Stimulated activated CD4-positive, alpha-beta T cell treated with anti-CD3 and anti-CD28 coated beads, Interleukin-4, amount 100 ng/mL, for 48 hours (primary cell): ENCODE measurements at places on chromosomes 5 and 9.

DNA sequence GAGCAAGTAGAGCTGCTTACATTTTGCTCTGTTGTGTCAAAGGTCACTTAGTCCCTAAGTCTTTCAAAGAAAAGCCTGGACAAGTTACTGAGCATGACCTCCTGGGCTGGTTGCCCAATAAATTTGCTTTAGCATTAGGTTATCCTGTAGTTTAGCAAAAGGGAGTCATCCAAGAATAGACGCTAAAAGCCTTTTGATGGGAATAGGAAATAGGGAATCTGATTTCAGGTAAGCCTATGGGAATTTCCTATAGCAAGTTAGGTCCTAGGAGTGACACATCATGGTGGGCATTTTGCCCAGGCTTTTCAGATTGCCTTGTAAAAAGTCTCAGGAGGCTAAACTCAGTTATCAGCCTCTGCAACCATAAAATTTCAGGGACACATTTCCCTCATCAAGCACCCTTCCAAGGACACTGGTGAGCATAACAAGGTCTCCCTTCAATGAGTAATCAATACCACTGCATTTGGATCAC, 67.6 kb upstream of the RANBP3L start:
- DNase-seq = no peak

GRCh38 chr5:37005946-37006540, 129.5 kb downstream of the NIPBL start:
- no peak for DNase-seq

DNA sequence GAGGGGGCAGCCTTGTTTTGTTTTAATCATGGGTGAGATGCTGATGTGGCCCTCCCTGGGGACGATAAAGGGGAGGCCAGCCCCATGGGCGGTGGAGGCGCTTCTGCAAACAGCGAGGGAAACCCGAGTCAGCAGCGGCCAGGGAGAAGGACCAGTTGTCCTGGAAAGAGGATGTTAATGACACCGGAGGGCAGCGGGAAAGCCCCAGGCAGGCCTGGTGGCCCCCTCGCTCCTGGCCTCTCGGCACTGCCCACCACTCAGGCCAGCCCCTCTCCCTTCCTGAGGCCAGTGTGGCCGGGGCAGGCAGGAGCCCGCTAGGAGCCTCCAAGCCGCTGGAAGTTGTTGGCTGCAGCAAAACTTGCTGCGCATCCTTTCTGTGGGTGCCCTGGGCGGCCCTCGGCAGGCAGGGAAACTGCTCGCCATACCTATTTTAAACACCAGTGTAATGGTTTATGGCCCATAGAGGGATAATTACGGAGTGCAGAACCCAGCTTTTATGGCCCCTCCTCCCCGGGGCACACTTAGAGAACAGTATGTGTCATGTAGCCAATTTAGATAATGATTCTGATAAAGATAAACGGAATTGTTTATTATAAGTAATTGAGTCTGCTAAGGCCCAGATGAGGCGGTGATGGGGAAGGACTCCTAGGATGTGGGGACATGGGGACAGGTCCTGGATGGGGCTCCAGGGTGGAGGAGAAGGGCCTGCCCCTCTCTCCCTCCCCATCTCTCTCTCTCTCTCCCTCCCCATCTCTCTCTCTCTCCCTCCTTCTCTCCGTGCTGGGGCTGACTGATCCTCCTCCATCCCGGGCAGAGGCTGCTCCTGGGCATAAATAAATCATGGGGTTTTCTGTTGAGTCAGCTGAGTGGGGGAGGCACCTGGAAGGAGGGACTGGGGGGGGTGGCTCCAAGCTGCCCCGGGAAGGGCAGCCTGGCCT, 36.9 kb downstream of the LMX1B start:
- DNase-seq = no peak

DNA sequence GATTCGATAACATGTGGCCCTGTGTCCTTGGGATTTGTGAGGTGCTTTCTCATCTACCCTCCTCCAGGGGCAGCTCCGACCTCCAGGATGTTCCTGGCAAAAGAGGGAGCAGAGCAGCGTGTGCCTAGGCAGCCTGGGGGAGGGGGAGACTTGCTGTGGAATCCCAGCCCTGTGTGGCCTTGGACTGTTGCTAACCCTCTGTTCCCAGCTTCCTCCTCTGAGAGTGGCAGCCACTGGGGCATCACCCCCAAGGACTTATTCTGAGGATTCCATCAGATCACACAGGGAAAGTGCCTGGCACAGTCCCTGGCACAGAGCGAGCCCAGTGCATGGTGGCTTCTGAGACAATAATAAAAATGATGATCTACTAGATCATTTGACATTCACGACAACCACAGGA, 265.1 kb upstream of the MVB12B start:
- no peak for DNase-seq

GRCh38 chr5:10858945-10859344, 97.9 kb upstream of the DAP start:
- DNase-seq = no peak

DNA sequence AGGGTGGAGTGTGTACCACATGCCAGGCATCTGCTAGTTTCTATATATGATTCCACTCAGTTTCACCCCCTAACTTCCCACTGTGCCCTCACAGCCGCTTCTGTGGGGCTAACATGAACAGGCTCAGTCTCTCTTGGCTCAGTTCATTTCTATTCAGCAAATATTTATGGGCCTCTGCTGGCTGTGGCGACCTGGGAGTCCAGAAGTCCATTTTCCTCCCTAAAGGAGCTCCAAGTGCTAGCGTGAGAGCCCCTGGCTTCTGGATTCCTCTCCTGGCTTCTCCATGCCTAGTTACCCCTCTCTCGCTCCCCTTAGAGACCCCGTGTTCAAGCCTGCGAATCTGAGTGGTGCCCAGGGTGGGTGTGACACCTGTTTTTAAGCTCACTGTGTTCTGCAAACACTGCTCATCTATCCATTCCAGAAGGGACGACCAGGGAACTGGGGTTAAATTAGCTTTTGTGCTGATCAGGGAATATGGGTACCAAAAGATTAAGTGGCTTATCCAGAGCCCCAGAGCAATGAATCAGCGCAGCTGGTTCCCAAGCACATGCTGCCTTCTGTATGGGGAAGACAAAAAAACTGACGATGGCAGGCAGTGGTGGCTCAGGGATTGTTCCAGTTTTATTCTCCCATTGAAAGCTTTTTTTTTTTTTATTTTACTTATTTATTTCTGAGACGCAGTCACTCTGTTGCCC, 57.6 kb downstream of the HMCN2 start:
- DNase-seq = no peak

DNA sequence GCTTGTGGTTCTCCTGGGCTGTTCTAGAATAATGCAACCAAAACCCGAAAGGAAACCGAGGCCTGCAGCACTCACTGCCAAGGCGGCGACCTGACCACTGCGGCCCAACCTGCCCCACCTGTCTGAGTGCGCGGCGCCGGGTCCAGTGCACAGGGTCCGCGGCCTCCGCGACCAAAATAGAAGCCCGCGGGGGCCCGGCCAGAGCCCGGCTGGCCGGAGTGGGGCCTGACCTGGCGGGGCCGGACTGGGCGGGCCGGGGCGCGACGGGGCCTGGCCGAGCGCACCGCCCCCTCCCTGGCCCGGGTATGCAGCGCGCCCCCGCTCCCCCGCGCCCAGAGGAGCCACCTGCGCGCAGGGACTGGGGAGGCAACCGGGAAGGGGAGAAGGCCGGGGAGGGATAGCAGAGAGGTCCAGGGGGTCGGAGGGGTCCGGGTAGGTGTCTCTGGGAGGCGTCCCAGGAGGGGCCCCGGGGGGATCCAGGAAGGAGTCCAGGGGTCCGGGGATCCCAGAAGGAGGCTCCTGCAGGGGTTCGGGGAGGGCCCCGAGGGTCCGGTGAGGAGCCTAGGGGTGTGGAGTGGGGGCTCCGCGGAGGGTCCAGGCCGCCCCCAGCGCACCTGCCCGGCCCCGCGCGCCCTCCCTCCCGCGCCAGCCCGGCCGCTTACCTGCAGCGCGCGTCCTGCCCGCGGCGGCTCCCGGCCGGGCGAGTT, 503 bp downstream of the SEMA4D start:
- DNase-seq = no peak

DNA sequence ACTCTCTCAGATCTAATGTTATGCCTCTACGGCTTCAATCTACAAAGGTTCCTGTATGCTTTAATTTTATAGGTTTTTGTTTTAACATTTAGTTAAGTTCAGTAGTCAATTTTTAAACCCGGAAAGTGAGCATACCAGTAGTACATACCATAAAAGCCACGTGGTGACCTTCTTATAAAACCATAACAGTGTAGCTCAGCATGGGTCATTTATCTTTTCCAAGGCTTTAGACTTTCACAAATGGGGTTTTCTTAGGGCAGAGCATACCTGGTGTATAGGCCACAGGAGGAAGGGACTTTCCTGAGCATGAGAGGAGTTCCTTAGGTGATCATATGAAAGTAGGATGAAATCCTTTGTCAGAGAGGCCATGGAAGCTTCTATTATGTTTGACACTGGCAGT, 23.2 kb downstream of the ECM2 start:
- no peak for DNase-seq

- DNase-seq = no peak
Measured at GRCh38 chr5:175738126-175738525, 80.3 kb downstream of the HRH2 start.

GRCh38 chr5:6837519-6838110, 124.4 kb downstream of the TENT4A start:
- peak; percentile 34 for DNase-seq

GRCh38 chr5:110002652-110003051, 312.9 kb downstream of the MAN2A1 start:
- no peak for DNase-seq

- no peak for DNase-seq
Measured at GRCh38 chr5:152437866-152438265, 32.8 kb upstream of the NMUR2 start.

DNA sequence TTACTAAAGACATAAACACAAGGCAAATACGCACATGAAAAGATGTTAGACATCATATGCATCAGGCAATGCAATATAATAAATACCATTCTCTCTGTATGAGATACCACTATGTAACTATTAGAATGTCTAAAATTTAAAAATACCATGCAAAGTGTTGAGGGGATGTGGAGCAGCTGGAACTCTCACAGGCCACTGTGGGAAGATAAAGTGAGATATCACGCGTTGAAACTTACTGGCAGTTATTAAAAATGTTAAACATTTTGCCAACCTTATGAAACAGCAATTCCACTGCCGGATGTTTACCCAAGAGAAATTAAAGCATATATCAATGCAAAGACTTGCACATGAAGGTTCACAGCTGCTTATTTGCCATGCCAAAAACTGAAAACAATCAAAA, 556.7 kb downstream of the LRRC70 start:
- no peak for DNase-seq

GRCh38 chr5:133439859-133440258, 172.5 kb downstream of the FSTL4 start:
- DNase-seq = no peak

DNA sequence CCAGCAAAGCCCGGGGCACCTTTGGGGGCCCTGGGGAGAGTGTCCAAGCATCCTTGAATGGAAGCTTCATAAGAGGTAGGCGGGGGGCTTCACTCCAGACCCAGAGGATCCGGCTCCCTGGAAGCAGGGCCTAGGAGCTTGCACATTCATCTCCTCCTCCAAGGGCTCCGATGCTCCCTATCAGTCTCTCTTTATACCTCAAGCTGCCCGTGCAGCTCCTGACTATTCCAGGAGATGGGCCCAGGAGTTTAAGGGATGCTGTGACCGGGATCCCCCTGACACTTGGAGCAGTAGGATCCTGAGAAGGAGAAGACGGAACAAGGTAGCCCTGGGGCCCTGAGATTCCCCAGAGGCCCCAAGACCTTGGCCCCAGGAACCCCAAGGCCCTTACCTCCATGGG, 25.9 kb downstream of the CSF1R start:
- no peak for DNase-seq

DNA sequence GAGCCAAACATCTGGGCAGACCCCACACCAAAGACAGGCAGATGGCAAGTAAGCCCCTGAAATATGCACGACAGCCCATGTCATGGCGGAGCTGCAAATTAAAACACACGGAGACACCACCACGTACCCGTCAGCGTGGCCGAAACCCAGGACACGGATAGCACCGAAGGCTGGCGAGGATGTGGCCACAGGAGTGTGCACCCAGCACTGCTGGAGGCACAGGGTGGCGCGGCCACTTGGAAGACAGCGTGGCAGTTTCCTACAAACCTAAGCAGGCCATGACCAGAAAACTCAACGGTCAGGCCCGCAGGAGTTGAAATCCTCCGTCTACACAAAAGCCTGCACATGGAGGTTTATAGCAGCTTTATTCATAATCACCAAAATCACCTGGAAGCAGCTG, 12.8 kb downstream of the SLC9A3 start:
- no peak for DNase-seq

GRCh38 chr9:85392260-85392659, 349.5 kb downstream of the AGTPBP1 start:
- no peak for DNase-seq
